HuH-7 (cell line): ENCODE measurements at places on chromosomes 7 and 10.
A peak's percentile ranks its signal among the peaks of the same experiment; 100 is the strongest.

- DNase-seq: no peak
These were observed 283.7 kb upstream of the FZD1 start for GRCh38 chr7:90980545-90980944.

- DNase-seq: peak; percentile 49
These were observed 7.8 kb upstream of the POR start for GRCh38 chr7:75906991-75907667.

GRCh38 chr10:80196950-80197315 is 8.4 kb downstream of the ANXA11 start:
- DNase-seq: no peak

DNA sequence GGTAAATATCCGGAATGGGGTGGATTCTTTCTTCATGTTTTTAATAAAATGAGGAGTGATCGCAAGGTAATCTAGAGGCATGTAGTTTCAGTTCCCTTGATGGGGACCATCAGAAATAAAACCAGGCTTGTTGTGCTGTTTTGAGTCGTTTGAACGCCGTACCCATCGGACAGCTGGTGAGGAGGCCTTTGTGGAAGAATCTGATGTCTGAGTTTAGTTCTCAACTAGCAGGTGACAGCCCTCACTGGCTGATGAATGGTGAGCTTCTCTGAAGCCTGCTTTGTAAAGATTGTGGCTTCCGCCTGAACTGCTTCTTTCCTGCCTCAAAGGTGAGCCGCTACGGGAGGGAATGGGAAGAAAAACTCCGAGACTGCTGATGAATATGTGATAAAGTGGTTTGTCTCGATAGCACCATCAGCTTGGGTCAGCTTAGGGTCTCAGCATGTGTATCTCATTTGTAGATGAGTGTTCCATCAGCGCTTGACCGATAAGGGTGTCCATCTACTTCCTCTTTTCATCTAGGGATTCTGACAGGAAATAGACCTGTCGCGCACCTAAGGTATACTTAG is 977 bp downstream of the TMEM248 start:
- DNase-seq: peak; percentile 45
